ENCODE measurements at places on chromosomes 4 and X. TPM values are rescaled to one million over a fixed set of nuclear protein-coding genes. Genes with fewer than 3 reads are reported as not detected.

- DNase-seq = no peak
Measured at GRCh38 chrX:154019061-154019621, 561 bp downstream of the IRAK1 start.

The UGT8 gene
- not detected for total RNA-seq

The TCEAL6 gene
- total RNA-seq = not detected

DNA sequence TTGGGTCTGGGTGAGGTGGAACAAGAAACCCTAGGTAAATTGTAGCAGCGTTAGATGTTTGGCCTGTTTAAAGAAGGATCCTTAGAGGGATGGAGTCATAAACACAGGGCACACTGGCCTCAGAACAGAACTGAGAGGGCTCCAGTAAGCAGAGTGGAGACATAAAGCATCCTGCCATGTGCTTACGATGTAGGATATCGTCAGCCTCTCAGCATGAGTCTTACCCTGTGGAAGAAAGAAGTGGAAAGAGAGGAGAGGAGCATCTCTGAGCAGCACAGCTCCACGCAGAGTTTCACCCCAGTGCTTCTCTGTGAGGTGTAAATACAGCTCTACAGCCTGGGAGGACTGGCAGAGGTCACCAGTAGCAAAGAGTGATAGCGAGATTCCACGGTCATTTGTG lies 27.8 kb upstream of the SORBS2 start:
- peak; percentile 13 for DNase-seq

GRCh38 chr4:66911880-66912279 lies 633.4 kb downstream of the CENPC start:
- DNase-seq = peak; percentile 91

The NKAP gene
- 4.7 TPM for total RNA-seq

The DOCK11 gene
- total RNA-seq = 51.2 TPM

The STK32B gene
- total RNA-seq = 0.52 TPM

The GYG2 gene
- 12.0 TPM for total RNA-seq

The GAGE12H gene
- total RNA-seq = not detected

The FDCSP gene
- total RNA-seq = not detected

DNA sequence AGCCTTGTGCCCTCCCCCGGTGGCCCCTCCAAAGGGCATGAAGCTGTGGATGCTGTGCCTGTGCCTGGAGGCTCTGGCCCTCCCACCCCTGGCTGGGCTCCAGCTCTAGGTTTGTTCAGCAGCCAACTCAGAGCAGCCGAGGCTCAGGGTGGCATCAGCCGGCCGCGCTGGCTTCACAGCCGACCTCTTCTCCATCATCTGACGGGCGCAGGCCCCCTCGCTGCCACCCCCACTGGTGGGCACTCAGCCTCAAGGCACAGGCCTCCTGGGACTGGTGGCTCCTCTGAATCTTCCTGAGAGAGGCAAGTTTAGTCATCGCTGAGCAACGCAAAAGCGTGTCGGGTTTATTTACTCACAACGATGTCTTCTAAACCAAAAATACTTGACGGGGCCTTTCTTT lies 46.0 kb downstream of the PCGF3 start:
- DNase-seq = peak; percentile 83

GRCh38 chrX:45743081-45743533 lies 542.4 kb upstream of the DIPK2B start:
- no peak for DNase-seq

GRCh38 chr4:150482581-150482980 lies 99.4 kb upstream of the MAB21L2 start:
- no peak for DNase-seq

GRCh38 chr4:37422102-37422501 lies 177.6 kb downstream of the NWD2 start:
- no peak for DNase-seq

- DNase-seq = peak; percentile 82
Measured at GRCh38 chrX:13487731-13488505, 81.5 kb upstream of the EGFL6 start.

DNA sequence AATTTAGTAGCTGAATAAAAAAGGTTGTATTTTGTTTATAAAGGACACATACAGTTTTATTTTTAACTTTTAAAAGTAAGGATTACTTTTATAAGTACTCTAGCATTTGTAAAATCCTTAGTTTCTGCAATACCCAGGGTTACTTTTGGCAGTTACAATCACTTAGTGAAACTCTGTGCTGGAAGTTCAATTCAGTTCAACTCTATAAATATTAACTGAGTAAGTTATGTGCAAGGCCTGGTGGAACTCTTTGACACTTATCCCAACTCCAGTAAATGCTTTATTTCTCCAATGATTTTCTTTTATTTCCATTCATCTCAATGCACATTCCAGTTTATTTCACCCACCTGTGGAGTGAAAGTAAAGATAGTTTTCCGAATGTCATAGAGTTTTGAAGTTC lies 63.3 kb upstream of the HDAC8 start:
- DNase-seq = no peak

- no peak for DNase-seq
Measured at GRCh38 chrX:64169988-64170387, 35.5 kb downstream of the AMER1 start.

GRCh38 chr4:52051615-52052474 lies 741 bp downstream of the SPATA18 start:
- no peak for DNase-seq

DNA sequence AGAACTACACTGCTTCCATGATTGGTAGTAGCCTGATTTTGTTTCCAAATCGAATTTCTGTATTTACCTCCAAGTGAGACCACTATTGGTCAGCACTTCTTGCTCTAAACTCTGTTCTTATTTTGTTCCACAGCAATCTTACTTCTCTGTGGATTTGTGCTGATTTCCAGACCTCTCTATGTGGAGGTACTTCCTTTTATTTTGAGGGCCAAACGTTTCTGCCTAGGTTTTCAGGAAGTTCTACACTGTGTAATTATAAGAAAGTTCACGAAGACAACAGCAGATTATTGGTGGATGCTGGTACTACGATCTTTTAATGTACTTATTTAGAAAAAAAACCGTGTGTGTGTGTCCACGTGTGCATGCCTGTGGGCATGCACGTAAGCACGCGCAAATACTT lies 46.7 kb downstream of the DTHD1 start:
- no peak for DNase-seq

The CPZ gene
- 31.3 TPM for total RNA-seq

- DNase-seq = peak; percentile 65
Measured at GRCh38 chrX:49165901-49166881, 3.6 kb downstream of the MAGIX start.

The PPP2R2C gene
- total RNA-seq = 2.0 TPM

DNA sequence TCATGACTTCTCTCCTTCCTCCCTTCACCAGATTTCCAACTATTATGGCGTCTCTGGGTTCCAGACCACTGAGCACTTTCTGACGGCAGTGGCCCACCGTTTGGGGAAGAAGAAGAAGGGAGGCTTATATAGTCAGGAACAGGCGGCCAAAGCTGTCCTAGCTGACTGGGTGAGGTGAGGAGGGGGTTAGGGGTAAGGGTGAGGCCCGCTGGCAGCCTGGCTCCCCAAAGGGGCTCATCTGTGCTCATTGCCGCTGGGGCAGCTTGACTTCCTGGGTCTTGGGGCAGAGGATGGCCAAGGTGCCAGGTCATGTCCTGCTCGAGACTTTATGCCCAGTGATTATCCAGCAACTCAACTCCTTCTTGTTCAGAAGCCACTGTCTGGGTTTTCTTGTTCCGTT lies 21.8 kb downstream of the GNL3L start:
- DNase-seq = no peak

The GPC4 gene
- total RNA-seq = 1.2 TPM

- no peak for DNase-seq
Measured at GRCh38 chr4:3863841-3864741, 97.9 kb downstream of the ADRA2C start.

DNA sequence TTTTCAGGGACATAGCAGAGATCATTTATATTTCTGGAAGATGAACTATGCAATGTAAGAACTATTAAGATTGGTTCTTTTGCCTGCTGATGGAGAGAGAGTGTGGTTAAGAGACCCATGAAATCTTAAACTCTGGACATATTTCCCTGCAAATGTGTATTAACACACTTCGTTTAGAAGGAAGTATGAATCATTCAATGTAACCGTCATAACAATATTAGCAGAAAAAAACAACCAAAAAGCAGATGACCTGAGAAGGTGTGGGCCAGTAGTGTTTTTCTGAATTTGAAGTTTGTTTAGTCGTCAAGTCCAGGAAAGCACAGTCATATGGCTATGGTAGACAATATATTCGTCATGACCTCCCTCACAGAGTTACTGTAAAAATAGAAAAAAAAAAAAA lies 2.5 kb upstream of the TMPRSS11D start:
- DNase-seq = no peak

The GJB1 gene
- not detected for total RNA-seq

Data from myocyte (in vitro differentiated cells).